Substantia nigra (tissue), 51 donors: ENCODE measurements at places on chromosomes 6 and 20.

- no peak for DNase-seq
These were observed 40.8 kb downstream of the OR2J2 start for GRCh38 chr6:29211488-29211887.

DNA sequence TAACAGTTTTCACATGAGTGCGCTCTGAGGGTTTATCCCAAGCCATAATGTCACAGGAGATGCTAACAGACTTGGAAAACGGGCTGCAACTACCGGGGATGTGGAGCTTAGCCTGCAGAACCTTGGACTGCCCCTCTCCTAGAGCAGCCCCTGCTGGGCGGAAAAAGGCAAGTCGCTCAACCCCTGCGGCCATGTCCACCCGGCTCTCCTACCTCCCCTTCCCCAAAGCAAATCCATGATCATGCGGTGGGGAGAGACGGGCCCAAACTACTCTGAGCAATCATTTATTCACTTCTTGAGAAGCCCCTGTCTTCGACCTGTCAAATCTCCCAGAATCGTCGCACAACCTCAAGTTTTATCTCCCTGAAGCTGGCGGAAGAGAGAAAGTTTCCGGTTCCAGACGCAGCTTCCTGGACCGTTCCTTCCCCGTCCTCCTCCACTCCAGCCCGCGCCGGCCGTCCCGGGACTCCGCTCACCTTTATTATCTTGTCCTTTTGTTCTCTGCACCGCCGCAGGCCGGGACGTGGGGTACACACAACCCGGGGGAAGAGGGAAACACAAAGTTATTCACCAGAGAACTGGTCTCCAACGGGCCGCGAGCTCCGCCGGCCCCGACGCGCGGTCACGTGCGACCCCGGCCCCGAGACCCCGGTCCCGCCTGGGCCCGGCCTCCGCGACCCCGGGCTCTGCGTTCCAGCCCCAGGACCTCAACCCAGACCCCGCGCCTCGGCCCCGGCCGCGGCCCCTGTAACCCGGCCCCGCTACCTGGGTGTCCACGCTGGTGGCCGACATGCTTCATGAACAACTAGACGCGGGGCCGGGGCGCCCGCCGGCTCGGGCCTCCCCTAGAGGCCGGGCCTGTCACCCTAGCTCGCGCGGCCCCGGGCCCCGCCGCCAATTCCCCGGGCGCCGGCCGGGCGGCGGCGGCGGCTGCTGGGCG is 560 bp downstream of the YTHDF1 start:
- DNase-seq: no peak

- DNase-seq: no peak
These were observed 233.0 kb downstream of the ERMARD start for GRCh38 chr6:169984181-169985120.

- no peak for DNase-seq
These were observed 1.5 kb upstream of the RAD21L1 start for GRCh38 chr20:1224205-1224890.

- DNase-seq: no peak
These were observed 33.8 kb upstream of the PMEPA1 start for GRCh38 chr20:57743450-57744095.

- DNase-seq: no peak
These were observed 11.2 kb downstream of the FOXP4 start for GRCh38 chr6:41557335-41557734.

DNA sequence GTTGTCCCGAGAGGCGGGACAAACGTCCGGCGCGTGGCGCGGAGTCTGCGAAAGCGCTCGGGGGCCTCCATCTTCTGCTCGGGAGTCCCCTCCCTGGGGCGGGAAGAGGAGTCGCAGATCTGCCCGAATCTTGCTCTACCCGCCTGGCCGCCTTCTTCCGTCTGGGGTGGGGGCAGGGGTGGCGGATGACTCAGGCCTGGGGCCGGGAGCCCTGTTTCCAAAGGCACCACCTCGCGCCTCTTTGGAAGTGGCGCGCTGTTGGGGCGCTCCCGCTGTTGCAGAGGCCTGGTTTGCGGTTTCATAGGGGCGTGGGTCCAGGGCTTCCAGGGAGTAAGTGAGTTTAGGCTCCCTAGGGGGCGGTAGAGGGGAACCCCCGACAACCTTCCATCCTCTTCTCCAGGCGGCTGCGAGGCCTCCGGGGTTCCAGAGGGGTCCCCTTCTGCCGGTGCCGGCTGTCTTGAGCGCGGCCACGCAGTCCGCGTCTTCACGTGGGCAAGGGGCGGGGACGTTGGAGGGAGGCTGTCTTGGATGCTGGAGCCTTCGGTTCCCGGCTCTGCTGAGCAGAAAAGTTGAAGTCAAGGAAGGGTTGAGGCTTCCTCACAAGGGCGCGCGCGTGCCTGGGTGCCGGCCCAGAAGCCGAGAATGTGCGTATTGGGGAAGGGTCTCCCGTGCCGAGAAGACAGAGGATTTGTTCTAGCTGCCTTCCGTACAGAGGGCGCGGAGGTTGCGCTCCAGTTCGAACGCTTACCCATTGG is 2.6 kb upstream of the TFAP2C start:
- DNase-seq: no peak

DNA sequence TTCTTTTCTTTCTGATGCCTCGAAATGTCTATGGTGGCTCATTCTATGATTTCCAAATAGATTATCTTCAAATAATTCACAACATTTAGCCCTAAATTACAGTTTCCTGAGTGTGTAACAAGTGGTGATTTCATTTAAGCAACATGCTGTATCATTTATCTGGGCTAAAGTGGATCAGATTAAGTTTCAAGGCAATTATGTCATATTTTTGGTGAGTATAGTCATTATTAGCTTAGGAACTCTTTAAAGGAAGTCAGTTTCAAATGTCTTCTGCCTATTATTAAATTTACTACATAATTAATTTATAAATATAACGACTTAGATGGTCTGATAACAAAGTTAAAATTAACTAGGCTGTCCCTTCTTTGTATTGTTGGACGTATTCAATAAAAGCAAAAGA is 847.9 kb upstream of the FLRT3 start:
- DNase-seq: no peak
